Upper lobe of left lung (tissue), 6 donors: ENCODE measurements at places on chromosomes 7 and 10.

- no peak for DNase-seq
Measured at GRCh38 chr10:87869773-87870551, 6.5 kb downstream of the PTEN start.

DNA sequence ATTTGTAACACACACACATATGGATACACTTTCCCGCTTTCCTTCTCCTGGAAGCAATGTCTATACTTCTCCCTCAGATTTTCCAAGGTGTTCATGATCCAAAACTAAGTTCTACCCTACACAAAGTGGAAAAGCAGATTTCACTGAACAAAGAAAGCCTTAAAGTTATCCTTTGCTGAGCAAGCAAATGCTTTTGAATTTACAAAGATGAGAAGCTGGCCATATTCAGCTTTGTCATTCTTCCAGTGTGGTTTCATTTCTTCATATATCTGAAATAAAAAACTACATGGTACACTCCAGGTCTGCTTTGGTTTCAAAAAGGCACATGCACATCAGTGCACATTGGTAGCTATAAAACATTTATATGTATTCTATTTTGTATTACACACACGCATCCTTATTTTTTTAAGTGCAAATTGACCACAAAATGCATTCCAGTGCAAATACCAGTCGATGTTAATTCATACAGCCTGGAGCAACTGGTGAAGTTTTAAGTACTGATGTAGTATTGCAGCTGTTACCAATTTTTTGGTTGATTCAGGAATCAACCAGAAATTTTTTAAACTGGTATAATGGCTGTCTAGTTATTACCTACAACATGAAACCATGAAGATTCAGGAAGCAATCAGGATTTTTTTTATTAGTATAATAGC is 65.5 kb upstream of the SRPK2 start:
- DNase-seq, result no peak

DNA sequence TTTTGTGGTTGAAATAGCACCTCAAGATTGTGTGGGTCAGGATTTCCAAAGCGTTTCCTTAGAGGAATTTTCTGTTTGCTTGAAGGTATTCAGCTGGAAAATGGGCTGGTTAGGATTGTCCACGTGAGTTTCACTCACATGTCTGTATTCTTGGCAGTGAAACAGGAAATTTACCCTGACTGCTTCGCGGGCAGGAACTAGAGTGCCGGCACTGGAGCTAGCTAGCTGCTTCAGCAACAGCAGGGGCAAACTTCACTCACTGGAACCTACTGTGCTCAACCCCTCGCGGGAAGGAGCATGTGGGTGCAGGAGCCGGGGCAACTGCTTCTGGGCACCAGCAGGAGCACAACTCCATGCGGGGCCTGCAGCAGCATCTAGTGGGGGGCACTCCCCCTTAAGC is 38.0 kb upstream of the RTKN2 start:
- DNase-seq, result no peak

- DNase-seq, result peak; percentile 8
Measured at GRCh38 chr10:46233181-46233580, 53.6 kb upstream of the ANTXRL start.

GRCh38 chr7:1419688-1420087 is 39.6 kb downstream of the MICALL2 start:
- peak; percentile 50 for DNase-seq

DNA sequence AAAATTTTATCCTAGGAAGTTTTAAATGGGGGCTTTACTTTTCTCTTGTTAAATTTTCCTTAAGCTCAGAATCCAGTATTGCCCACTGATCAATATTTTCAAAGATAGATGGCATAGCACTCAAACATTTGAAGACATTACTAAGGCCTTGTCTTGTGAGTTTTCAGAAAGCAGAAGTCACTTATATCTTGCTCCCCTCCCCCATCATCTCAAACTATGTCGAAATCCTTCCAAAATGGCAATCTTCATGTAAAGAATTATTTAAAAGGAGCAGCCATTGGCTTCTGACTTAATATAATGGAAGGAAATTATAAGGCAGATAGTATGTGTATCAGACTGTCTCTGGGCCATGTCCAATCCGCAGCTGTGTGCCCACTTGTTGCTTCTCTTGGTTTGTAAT is 553.5 kb upstream of the C7orf33 start:
- DNase-seq, result no peak

DNA sequence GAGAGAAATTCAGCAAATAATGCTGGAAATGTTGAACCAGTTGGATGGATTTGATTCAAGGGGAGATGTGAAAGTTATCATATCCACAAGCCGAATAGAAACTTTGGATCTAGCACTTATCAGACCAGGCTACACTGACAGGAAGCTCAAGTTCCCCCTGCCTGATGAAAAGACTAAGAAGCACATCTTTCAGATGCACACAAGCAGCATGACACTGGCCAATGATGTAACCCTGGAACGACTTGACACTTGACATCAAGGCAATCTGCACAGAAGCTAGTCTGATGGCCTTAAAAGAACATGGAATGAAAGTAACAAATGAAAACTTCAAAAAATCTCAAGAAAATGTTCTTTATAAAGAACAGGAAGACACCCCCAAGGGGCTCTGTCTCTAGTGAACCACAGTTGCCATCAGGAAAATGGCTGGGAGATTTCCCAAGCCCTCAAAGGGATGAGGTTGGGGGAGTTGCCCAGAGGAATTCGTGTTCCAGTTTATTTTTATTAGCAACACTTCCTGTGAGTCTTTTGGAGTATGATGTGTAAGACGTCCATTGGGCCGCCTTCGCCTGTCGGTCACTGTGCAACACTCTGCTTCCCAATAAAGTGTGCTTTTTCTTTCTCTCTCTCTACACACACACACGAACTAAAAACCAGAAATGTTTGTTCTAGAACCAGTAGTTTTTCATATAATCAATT is 200.0 kb downstream of the HIBADH start:
- no peak for DNase-seq

DNA sequence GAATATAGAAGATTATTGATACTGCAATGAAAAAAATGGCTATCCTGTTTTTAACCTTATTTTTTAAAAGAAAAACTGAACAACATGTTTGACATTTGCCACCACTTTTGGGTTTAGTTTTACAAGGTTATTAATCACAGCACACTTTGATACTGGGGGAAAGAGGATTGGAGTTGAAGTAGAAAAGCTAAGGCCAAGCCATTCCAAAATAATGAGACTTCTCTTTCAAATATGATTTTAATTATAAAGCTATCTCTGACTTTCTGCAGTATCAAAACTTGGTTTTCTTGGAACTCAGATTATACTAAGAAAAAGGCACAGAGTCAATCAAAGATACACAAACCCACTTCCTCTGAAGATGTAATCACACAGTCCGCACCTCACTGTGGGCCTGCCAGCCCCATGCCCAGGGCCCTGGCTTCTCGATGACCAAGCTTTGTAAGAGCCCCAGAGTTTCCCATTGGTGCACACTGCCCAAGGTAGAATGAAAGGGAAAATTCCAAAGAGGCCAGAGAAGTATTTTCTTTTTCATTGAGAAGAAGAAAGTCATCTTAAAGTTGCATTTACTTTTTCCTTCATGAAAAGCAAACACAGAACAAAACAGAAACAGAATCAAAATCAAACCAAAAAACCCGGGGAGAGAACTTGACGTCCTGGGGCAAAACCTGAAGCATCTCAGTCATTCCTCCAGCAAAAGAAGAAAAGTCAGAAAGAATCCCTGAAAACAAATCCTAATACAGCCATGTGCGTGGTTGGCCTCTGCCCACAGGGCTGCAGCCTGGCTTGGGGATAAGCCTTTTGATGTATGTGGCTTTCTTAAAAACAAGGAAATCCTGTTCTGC is 187.7 kb upstream of the KLF6 start:
- DNase-seq, result no peak

- no peak for DNase-seq
Measured at GRCh38 chr7:139394540-139394939, 34.8 kb downstream of the LUC7L2 start.

DNA sequence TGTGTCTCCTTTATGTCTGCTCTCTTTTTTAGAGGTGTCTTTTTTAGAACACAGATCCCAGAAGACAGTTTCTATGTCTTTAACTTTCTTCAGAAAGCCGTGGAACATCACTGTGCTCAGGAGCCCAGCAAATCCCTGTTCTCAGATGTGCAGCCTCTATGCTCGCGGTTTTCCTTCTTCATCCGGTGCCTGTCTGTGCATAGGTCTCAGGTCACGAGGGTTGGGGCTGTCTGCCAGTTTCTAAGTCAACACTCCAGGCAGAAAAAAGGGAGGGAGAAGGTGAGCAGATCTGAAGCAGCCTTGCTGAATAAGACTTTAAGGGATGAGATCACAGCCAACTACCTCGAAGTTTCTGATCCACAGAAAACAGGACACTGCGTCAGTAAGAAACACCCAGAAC is 68.5 kb downstream of the CRTAC1 start:
- no peak for DNase-seq

- peak; percentile 71 for DNase-seq
Measured at GRCh38 chr10:128062881-128063563, 63.2 kb downstream of the MKI67 start.

- no peak for DNase-seq
Measured at GRCh38 chr10:80485946-80486764, 32.0 kb downstream of the TSPAN14 start.

DNA sequence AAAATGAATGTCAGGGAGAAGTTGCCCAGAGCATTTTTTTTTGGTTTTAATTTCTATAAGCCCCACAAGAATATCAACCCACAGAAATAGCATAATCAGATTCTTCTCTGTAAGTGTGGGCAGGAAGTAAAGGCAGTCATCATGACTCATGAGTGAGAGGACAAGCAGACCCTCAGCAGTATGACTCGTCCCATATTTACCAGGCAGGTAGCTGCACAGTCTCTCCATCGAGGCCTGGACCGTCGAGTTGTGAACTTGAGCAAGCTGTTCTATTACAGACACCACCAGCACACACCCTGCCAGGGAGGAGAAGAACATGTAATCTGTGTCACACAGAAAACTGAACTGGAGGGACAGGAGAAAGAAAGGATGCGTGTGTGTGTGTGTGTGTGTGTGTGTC is 37.8 kb downstream of the AOAH start:
- no peak for DNase-seq

DNA sequence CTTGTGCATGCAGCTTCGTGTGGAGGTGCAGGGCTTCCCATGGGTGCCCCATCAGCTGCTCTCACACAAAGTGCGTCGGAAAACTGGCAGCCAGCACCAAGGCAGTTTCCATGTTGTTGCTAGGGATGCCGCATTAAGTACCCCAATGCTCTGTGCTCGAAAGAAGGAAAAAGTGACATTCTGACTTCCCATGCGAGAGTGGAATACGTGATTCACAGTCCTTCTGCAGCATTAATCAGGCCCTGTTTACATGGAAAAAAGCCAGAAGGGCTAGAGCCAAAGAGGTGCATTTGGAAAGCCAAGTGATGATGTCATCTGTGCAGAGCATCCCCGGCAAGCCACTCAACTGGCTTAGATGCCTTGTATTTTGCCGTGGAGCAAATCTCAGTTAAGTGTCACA is 258.3 kb downstream of the GATA3 start:
- DNase-seq, result no peak

DNA sequence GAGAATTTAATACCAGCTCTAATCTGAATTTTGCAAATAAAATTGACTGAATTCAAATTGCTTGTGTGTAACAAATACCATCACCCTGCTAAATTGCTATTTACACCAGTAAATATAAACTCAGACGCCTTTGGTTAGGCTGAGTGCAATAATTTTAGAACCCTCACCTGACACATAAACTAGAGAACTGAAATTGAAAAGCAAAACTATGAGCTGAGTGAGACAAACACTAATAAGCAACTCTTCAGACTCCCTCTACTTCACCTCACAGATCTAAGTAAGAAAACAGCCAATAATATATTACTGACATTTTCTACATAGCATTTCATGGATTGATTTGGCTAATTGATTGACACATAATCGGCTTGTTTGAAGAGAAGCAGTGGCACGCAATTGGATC is 621.2 kb downstream of the REEP3 start:
- no peak for DNase-seq

- DNase-seq, result no peak
Measured at GRCh38 chr7:99221866-99222265, 14.0 kb upstream of the KPNA7 start.

GRCh38 chr7:26937939-26938623 is 73.7 kb upstream of the SKAP2 start:
- DNase-seq, result no peak

- DNase-seq, result no peak
Measured at GRCh38 chr10:60310740-60311139, 78.9 kb downstream of the ANK3 start.

- DNase-seq, result peak; percentile 80
Measured at GRCh38 chr10:14074062-14074884, 256.5 kb downstream of the FRMD4A start.

- DNase-seq, result no peak
Measured at GRCh38 chr10:14918964-14919363, 34.9 kb downstream of the DCLRE1C start.

DNA sequence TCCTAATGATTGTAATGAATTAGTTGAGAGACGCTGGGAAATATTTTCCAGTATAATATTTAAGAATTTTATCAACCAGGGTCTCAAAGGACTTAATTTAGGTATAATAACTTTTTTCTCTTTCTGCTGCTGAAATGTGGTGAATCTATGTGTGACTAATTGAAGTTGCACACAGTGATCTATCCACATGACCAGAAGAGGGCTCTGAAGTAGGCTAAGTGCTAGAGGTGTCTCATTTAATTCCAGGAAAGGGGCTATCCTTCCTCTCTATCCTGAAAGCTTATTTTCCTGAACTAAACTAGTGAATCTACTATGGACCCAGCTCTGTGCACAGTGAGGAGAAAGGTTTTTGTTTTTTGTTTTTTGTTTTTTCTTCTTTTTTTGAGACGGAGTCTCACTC is 294.4 kb upstream of the MYO3A start:
- DNase-seq, result no peak

DNA sequence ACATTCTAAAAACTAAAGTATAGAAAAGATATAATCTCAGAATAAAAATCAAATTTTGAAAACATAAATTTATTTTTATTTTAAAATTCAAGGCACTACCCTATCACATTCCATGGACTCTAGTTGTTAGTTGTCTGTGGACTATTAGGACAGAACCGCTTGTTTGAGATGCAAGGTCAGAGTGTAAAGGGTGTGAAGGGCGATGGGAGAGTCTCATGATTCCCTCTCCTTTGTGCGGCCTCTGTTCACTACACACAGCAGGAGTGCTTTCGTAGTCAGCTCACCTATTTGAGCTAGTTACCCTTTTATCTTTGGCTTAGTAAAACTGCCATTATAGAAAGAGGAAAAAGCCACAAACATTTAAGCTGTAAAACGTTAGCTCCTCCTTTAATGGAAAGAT is 189.8 kb upstream of the TEX47 start:
- DNase-seq, result no peak

DNA sequence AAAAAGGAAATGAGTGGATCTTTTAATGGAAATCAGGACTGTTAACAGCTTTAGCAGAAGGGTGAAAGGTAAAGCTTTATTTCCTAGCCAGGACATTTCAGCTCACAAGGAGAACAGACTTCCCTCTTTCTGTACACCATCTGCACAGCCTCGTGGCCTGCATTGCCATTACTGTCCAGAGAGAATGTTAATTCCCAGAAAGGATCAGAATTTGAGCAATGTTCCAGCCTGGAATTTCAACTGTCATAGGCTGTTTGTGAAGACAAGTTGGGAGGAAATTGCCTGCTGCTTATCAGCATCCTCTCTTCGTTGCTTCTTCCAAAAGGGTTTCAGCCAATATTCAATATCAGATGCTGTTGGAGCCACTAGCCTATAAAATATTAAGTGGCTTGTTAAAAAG is 22.0 kb downstream of the NXPH1 start:
- DNase-seq, result no peak
